Stimulated activated naive CD8-positive, alpha-beta T cell treated with anti-CD3 and anti-CD28 coated beads, Interleukin-15, amount 100 ng/mL, for 72 hours (primary cell): ENCODE measurements at places on chromosomes 13 and 19.

GRCh38 chr19:1410136-1410786, 2.9 kb downstream of the DAZAP1 start:
- DNase-seq = no peak

DNA sequence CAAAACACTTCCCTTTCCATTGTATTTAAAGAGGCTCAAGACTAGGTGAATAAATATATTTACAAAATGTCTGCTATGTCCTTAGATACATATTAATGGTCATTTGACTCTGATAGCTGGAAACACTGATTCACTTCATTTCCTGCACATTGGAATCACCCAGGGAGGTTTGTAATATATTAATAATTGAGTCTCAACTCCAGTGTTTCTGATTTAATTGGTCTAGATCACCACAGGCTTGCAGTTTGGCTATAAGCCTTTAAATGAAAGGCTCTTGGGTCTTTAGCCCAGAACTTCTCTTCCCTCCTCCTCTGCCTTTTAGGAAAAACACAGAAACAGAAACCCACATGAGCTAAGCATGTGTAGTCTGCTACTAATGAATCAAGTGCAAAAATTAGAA, 378.0 kb downstream of the TBC1D4 start:
- no peak for DNase-seq

DNA sequence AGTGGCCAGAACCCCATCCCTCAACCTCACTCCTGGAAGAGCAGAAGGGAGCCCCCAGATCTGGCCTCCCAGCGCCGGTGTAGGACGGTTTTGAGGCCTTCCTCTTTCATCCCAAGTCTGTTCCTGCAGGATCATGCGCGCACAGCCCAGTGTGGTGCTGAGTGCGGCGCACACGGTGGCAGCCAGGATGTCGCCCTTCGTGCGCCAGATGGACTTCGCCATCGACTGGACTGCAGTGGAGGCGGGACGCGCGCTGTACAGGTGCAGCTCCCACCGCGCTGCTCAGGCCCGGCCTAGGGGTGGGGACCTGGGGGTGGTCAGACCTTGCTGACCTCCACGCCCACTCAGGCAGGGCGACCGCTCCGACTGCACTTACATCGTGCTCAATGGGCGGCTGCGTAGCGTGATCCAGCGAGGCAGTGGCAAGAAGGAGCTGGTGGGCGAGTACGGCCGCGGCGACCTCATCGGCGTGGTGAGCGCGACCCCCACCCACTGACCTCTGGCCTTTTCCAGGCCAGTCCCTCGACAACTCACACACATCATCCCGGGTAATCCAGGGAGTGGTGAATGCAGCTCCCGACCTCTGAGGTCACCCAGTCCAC, 14.8 kb downstream of the PNPLA6 start:
- no peak for DNase-seq

- DNase-seq = no peak
Measured at GRCh38 chr19:14425696-14426138, 6.6 kb upstream of the DDX39A start.

DNA sequence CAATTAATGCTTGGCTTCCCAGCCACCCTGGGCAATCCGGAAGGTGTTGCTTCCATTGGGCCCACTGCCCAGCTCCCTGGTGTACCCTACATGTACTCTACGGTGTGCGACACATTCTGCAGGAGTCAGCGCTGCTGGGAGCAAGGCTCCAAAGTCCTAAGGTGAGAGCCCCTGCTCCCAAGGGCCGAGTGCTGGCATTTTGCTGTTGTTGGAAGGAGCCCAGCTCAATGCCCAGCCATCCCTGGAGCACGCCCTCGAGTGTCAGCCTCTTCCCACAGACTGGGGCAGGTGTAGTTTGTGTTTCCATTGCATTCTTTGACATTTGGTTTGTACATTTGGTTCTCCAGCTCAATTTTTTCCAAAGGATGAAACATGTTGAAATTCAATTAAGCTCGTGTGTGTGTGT, 64.6 kb downstream of the GGACT start:
- DNase-seq = no peak

- no peak for DNase-seq
Measured at GRCh38 chr19:13208672-13209483, 58.7 kb downstream of the IER2 start.

DNA sequence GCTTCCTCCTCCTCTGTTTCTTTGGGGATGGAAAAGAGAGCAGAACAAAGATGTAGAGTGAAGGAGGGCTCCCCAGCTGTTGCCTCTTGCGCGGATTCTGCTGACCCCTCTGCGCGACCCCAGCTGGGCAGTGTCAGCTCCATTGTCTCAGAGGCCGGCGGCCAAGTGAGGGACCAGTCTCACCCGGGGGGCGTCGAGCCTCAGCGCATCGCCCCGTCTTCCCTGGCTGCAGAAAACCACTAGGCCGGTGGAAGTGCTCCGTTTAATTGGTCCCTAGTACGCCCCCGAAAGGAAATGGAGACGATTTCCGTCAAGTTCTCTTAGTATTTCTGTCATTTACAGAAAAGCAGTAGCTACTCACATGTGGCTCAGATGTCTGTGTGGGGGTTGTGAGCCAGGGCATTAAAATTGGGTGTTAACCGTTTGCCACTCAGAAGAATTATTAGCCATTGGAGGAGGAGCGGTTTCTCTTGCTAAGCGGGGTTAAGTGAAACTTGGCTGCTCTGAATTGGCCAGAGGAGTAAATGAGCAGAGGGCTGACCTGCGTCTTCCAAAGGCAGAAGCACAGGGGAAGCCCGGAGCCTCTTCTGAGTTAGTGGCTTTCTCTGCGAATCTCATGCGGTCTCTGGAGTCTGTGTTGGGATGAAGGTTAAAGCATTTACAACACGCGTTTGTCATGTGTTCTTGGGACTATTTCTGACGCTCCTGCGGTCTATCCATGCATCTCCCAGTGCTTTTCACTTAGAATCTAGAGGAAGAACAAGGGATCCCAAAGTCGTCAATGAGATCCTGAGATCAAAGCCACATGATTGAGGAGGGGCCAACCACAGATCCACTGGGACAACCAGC, 132.8 kb upstream of the MYO16 start:
- DNase-seq = no peak

GRCh38 chr13:114283576-114283975, 2.2 kb downstream of the UPF3A start:
- DNase-seq = no peak

- DNase-seq = no peak
Measured at GRCh38 chr19:46907880-46908279, 47.1 kb downstream of the ARHGAP35 start.
